Tongue (tissue), 3 donors: ENCODE measurements at places on chromosomes 11 and 22.

DNA sequence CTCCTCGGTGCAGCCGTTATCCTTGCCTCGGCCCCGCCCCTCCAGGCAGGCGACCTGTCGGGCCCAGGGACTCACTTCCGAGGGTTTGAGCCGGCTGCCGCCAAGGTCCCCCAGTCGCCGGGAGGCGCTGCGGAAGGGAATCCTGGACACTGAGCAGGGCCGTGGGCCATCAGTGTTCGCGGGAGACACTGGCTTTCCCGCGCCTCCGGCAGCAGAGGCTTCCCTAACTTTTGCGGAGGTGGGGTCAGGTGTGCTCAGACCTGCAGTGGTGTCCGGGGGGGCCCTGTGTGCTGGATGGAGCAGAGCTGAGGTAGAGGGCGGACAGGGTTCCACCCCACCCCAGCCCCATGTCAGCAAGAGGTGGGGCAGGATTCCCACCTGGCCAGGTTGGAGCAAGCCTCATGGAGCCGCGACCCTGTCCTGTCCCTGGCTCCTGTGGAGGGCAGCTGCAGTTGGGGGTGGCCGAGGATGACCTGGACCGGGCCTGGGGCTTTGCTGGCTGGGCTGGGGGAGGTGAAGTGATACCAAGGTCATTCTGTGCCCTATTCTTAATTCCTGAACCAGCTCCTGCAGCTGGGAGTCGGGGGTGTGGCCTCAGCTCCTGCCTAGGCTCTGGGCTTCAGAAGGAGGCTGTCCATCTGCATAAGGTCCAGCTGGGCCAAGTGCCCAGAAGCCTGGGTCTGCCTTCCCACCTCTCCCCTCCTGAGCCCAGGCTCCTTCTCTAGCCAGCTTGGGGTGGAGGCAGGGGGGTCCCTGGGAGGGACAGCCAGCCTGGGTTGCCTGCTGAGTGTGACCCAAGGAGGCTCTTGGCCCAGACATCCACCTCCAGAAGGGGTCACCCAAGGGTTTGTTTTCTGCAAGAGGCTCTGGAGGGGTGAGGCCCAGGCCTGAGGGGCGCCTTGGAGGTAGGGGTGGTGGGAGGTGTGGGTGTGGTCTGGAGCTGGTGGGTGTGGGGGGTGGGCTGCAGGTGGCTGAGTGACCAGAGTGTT is 8.4 kb downstream of the TSPAN4 start:
- DNase-seq = no peak

DNA sequence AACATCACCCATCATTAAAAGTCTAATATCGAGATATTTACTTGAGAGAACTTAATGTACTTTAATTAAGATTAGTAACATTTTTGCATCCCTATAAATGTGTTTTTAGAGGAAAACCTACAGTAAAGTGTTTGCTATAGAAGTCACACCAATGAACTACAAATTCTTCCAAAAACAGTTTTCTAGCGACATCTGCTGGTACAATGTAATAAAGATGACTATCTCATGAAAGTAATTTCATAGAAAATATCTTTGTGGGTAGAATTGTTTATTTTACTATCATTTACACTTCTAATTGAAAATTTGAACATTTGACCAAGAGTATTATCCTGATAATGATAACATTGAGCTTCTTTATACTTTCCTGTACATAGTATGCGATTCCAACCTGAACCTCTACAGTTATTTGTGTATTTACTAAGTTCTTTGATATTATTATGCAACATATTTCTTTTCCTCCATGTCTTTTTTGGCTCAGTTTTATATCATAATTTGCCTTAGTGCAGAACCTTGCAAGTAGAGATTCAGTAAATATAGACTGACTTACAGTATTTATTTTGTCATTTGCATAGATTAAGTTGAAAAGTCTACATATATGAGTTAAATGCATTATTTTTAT is 252.7 kb downstream of the TMEM135 start:
- peak; percentile 88 for DNase-seq

DNA sequence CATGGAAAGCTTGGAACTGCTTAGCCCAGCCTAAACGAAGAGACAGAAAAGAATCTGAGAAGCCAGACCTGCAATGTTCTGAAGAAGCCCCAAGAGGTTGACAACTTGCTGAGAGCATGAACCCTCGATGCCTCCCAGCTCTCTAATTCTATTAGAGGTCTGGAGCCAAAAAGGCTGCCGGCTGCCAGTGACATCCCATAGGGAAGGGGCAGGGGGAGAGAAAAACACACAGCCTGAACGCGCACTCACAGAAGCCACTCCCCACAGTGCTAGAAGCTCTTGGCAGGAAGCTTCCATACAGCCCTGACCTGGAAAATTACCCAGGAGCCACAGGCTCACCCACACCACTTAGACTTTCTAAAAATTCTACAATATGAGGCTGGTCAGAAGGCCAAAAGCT is 18.3 kb downstream of the POLDIP3 start:
- DNase-seq = peak; percentile 55

DNA sequence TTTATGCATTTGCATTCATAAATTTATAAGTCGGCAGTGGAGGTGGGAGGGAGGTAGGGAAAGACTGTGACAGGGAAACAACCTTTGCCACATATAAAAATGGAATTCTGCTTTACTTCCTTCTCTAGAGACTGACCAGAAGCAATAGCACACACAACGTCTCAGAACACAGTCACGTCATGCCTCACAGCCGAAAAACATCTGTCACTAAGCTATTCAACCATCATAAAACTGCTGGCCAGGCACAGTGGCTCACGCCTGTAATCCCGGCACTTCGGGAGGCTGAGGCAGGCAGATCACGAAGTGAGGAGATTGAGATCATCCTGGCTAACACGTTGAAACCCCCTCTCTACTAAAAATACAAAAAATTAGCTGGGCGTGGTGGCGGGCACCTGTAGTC is 101.0 kb upstream of the CHRM4 start:
- no peak for DNase-seq

GRCh38 chr11:128965485-128965884 is 22.8 kb upstream of the TP53AIP1 start:
- no peak for DNase-seq

DNA sequence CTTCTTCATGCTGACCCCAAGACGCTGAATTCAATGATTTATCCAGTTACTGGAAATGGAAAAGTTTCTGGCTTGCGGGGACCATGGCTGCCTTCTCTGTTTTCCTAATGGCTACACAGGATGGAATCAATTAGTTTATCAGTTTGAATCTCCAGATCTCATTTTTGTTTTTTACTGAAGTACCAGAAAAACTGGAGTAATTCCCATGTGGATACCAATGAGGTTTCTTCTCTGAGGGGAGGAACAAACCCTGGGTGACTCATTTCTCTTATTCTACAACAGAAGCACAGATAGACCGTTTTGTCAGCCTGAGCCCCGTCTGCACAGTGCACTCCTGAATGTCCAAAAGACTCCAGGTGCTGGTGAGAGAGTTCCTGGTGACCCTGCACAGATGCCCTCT is 3.4 kb downstream of the ZNF195 start:
- DNase-seq = no peak

- no peak for DNase-seq
Observed at GRCh38 chr11:113449743-113450142, 25.5 kb downstream of the DRD2 start.

DNA sequence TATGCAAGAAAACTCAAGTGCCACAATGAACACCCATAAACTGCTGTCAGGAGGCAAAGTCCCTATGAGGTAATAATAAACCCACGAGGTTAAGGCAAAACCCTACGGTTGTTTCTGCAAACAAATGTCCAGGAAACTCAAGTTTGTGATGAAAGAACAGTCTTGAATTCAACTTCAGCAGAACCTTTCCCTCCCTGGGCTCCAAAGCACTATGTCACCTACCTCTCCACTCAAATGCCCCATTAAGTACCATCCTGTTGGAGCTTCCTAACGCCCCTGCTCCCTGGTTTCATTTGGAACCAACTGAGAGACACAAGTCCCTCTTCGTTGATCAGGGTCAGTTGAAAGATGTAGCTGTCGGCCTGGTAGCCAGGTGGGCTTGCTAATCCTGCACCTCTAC is 2.6 kb upstream of the C11orf91 start:
- no peak for DNase-seq

DNA sequence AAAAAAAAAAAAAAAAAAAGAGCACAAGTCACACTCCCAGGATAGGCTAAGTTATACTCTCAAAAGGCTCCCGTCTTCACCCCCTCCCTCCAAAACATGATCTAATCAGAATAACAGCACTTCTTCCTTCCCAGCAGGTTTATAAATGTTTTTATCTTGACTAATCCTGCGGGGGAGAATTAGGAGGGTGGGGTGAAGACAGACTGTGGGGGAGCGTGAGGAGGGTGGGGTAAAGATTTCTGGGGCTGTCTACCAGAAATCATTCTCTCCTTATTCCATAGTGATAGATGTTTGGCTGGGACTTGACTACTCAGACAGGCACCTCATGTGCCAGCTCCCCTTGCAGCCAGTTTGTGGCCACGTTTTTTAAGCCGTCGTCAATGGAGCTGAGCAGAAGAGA is 17.0 kb downstream of the KCNE3 start:
- DNase-seq = no peak

DNA sequence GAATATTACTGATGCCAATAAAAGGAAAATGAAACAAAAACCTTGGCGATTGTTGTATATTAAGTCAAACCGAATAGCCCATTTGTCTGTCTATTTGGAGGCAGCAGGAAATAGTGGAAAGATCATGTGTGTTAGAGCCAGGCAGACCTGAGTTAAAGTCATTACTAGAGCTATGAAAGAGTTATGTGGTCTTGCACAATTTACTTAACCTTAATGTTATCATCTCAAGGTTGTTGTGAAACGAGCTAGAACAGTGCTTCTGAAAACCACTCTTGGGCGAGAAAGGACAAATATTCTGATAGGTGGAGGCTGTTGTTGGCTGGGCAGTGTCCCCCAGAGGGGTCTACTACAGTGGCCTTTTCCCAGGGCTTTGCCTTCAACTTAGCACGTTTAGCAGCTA is 60.0 kb upstream of the NUP160 start:
- DNase-seq = no peak
